ENCODE measurements at places on chromosomes 2 and 18.

DNA sequence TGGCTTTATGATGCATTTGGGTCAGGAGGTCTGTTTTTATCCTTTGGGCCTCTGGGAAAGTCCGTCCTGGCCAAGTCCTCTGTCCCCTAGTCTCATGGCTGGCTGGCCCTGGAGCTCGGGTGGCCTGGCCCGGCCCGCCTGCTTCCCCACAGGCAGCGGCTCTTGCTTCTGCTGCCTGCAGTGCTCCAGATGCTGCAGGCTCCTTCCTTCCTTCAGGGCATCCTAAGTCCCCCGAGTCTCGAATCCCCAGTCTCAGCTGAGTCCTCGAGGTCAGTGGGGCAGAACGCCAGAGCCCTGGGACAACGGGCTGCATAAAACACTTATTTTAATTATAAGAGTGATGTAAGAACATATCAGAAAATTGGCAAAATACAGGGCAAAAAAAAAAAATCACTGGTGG, 71.2 kb downstream of the HPCAL1 start:
- no peak for DNase-seq

DNA sequence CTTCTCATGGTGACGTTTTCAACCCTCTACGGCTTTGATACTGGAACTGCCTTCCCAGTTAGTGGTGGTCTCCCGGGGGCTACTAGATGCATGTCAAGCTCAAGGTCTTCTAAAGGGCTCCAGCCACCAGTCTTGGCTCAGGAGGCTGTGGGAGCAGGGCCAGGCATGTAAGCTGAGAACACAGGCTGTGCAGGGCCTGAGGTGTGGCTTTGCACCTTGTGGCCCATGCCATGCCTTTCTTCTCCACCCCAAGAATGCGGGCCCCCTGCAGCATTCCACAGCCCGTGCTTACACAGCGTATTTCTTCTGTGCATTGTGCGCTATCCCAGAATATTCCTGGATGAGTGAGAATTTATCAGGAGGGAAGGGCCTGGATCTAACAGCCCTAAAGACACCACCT, 144.9 kb downstream of the SEPTIN10 start:
- DNase-seq: no peak

- no peak for DNase-seq
These were observed 115.5 kb downstream of the NFATC1 start for GRCh38 chr18:79511271-79511670.

DNA sequence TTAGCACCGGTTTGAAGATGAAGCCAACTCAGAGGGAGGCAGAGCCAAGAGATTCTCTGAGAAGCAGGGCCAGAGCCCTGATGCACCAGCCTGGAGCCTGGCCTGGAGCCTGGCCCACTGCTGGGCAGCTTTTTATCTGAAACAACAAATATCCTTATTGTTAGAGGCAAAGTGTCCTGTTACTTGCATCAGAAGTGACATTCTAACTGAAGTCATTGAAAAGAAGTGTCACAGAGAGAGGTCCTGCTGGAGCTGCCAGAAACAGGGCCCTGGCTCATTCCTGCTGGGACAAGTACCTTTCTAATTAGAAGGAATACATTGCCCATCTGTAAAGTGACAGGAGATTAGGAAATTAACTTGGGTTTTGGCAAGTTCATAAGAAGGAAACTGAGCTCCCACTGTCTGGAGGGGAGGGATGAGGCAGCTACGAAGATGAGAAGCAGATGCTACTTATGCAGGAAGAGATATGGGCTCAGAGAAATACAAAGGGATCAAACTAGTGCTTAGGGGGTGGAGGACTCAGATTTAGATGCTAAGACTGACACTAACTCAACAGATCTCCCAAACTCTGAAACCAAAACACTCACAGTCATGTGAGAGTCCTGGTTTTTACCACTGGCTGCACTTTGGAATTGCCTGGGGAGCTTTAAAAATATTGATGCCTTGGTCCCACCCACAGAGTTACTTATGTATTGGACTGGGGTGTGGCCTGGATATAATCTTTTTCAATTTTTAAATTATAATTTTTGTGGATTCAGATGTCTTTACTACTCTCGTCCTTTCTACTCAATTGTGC, 11.0 kb upstream of the HK2 start:
- DNase-seq: no peak

GRCh38 chr2:102634831-102635241, 15.5 kb downstream of the SLC9A2 start:
- DNase-seq: no peak

DNA sequence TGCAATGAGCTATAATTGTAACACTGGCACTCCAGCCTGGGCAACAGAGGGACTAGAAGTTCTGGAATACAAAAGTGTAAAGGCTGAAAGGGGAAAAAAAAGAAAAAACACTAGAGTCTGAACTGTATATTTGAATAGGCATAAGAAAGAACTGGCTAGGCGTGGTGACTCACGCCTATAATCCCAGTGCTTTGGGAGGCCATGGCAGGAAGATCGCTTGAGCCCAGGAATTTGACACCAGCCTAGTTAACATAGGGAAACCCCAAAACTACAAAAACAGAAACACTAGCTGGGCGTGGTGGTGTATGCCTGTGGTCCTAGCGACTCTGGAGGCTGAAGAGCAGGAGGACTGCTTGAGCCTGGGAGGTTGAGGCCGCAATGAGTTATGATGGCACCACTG, 70.6 kb downstream of the SAP130 start:
- no peak for DNase-seq

DNA sequence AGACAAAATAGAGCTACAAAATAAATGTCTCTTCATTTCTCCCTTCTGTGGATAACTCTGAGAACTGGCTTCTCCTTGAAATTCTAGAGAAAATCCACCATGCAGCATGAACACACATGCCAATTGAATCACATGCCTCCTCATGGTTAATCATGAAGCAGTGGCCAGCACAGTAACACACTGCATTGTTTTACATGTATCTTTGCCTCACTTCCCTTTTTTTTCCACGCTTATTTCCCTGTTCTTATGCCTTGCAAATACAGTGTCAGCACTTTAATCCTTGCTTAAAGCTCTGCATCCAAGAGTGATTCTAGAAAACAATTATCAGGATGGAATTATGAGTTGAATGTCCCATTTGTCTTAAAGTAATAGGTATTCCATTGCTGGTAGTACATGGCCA, 50.3 kb upstream of the ZBTB7C start:
- peak; percentile 27 for DNase-seq

GRCh38 chr2:120344214-120344975, 1.5 kb upstream of the INHBB start:
- no peak for DNase-seq

- DNase-seq: no peak
These were observed 593.7 kb downstream of the NRXN1 start for GRCh38 chr2:50438259-50438658.

- DNase-seq: no peak
These were observed 1.1 kb downstream of the COLEC11 start for GRCh38 chr2:3595985-3596384.

DNA sequence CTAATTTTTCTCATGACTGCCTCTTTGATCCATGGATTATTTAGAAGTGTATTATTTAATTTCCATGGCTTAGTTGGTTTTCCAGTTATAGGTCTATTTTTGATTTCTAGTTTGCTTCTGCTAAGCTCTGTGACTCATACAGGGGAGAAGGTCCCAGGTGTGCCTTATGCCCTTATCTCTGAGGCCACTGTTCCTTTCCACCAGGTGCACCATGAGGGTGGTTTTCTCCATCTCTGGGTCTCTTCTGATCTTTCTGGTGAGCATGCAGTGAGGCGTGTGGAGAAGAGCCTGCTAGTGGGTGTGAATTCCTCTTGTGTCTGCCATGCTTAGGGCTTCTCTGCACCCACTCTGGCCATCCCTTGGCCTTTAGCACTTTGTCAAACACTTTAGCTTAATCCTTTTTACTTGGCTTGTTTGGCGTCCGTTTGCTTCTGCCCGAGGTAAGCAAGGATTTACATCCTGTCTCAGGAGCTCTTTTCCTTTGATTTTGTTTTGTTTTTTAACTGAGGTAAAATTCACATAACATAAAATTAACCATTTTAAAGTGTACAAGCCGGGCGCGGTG, 129.8 kb upstream of the ARL4C start:
- DNase-seq: no peak

DNA sequence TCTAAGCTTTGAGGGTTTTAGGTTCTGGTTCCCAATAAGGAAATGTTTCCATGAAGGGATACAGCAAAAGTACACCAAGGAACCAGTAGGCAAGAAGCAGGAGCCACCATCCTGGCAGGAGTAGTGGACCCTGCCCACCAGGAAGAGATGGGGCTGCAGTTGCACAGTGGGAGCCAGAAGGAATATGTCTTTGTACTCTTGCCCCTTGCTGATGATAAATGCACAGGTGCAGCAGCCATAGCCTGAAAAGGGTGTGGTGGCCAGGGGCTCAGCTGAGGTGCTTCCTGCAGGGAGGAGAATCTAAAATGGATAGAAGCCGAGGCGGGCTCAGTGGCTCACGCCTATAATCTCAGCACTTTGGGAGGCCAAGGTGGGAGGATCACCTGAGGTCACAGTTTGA, 27.5 kb downstream of the TMEM127 start:
- no peak for DNase-seq

DNA sequence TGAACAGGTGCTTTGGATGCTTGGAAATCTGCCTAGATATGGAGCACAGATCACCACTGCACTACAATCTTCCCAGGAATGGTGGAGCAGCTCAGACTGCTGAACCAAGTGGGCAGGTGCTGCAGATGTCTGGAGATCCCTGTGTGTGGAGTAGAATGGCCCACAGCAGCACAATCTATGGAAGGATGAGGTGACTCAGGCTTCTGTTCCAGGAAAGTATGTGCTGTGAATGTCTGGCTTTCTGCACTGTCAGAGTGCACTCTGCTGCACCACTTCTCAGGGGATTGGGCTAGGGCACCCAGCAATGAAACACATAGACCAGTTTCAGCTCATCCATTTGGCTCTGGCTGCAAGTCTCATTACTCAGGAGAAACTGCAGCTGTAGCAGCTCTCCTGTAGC, 865.4 kb upstream of the NXPH2 start:
- DNase-seq: no peak

DNA sequence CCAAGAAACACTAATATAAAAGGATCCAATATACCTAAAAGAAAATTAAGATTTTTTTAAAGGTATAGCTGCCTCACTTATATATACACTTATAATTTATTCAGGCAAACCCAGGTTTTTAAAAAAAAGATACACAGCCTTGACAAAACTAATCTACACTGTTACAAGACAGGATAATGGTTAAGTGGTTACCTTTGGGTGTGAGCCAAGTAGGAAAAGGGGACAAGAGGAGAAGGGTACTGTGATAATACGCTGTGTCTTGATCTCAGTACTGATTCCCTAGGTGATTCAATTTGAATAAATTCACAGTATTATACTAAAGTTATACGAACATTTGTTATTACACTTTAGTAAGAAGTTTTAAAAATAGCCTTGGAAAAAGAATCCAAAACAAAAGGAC, 30.6 kb downstream of the KLHL41 start:
- DNase-seq: no peak

- no peak for DNase-seq
These were observed 3.4 kb downstream of the ZEB2 start for GRCh38 chr2:144516411-144516980.

GRCh38 chr2:69700381-69700780, 41.6 kb upstream of the ANXA4 start:
- no peak for DNase-seq
